Fibroblast of the conjunctiva (primary cell): ENCODE measurements at places on chromosomes 4 and X.

- no peak for DNase-seq
Measured at GRCh38 chrX:57270980-57271379, 15.5 kb upstream of the FAAH2 start.

- DNase-seq = no peak
Measured at GRCh38 chr4:10730019-10730418, 45.5 kb upstream of the CLNK start.

GRCh38 chr4:67883458-67883857 lies 344 bp downstream of the TMPRSS11D start:
- no peak for DNase-seq

- DNase-seq = no peak
Measured at GRCh38 chr4:109820563-109820962, 5.0 kb downstream of the GAR1 start.

DNA sequence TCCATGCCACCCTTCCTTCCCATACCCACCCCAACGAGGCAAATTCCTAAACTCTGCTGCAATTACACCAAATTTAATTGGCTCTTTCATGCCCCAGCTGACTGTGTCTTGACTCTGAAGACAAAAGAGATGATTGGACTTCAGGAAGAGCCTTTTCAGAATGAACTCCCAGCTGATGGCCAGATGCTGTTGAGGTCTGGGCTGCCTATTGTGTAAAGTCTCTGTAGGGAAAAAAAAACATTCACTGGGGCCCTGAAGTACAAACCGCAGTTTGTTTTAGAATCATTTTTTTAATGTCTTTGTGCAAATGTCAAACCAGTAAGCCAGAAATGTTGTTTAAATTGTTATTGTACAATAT lies 174.8 kb downstream of the HHIP start:
- peak; percentile 34 for DNase-seq

- no peak for DNase-seq
Measured at GRCh38 chr4:8010618-8011017, 71.0 kb upstream of the AFAP1 start.

DNA sequence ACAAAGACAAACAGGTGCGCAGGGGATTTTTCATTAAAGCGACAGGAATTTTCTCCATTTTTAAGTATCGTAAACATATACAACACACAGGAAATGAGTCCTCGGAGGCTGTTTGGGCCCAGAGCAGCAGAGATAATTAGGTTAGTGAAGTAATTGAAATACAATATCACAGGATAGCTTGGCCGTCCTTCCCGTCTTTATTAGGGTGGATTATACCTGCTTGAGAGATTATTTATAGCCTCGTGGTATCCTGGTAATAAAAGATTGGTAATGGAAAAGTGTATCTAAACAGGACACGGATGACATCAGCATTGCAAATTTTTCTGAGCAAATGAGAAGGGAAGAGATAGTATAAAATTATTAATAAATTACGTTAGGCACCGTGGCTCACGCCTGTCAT lies 68.2 kb downstream of the CRLF2 start:
- no peak for DNase-seq

DNA sequence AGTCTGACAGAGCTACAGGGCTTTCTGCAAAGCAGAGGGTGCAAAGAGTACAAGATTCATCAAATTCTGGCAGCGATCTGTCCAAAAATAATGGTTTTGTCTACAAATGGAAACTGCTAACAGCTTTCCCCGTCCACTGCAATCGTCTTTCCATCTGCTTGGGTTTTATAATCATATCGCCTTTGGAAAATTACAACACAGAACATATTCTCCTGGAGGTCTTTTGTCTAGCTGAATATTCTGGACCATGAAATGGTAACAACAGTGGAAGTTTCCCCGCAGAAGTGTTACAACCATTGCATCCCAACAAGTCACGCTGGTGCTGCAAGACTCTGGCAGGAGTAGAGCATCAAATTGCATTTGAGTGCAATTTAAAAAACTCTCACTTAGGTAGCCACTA lies 101.2 kb upstream of the BOD1L1 start:
- no peak for DNase-seq

DNA sequence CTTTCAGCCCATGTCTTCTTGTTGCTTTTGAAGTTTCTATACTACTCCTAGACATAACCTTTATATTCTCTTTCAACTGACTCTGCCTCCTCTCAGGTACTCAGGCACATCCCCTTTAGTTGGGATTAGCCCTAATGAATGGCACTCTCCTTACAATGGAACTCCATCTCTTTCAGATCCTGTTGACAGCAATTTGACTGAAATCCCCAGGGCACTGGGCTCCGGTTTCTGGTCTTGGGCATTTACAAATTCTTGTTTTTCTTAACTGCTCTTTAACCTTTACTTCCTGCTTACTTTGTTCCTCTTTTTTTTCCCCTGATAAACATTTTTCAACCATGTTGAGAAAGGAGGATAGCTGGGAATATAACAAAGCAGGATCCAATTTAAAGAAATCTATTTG lies 68.9 kb downstream of the ENOX2 start:
- DNase-seq = no peak

DNA sequence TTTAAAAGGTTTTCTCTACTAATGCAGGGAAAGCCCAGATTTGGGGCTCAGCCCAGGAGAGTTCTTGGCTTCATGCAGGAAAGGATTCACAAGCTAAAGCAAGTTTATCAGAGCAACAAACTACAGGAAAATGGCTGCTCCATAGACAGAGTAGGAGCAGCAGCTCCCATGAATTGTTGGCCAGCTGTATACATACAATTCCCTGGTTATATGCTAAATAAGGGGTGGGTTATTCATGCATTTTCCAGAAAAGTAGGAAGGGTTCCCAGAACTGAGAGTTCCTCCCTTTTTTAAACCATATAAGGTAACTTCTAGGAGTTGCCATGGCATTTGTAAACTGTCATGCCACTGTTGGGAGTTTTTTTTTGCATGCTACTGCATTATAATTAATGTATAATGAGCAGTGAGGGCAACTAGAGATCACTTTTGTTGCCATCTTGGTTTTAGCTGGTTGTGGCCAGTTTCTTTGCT lies 2.6 kb downstream of the C4orf33 start:
- DNase-seq = no peak

DNA sequence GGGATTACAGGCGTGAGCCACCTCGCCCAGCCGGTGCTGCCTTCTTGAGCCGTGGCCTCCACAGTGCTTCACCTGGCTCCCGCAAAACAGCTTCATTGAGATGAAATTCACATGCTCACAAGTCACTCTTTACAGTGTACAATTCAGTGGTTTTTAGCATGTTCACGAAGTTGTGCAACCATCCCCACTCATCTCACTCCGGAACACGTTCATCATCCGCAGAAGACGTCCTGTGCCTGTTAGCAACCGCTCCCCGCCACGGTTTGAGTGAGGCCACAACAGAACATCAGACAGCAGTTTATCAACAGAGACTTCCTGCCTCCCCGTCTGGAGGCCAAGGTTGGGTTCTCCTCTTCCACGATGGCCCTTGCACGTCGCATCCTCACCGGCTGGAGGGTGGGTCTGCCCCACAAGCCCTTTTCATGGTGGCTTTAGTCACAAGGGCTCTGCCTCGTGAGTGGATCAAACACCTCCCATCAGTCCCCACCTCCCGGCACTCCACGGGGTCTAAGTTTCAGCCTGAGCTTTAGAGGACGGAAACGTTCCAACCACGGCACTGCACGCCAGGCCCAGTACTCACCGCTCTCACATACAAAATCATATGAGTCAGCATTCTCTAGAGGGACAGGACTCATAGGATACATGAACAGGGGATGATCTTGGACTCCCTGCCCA lies 29.6 kb upstream of the SPON2 start:
- DNase-seq = no peak

DNA sequence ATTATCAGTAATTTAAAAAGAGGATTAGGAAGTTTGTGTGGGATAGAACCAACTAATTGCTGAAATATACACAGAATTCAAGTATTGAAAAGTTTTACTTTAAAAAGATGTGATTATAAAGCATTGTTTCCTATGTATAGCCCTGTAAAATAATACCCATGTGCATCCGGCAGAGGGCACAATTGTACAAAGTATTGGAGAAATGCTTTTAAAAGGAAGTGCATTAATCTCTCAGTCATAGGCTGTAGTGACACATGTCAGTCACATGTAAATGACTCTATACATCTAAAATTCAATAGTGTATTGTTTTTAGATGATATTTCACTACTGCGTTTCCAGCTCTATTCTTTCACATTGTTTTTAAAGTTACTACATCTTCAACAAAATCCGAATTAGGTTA lies 9.7 kb upstream of the GEMIN8 start:
- peak; percentile 32 for DNase-seq

DNA sequence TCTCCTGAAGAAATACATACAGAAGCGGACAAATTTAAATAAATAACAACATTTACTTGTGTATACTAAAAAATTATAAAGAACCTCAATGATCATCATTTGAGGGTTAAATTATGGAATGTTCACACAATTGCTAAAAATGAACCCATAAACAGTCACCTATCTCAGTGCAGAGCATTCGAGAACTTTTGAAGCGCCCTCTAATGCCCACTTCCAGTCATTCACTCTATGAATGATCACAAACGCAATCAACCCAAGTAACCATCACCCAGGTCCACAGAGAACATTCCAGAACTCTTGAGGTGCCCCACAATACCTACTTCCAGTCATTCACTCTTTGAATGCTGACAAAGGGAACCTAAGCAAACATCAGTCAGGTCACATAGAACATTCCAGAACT lies 103.5 kb upstream of the PLAC1 start:
- DNase-seq = no peak

GRCh38 chrX:121216641-121217374 lies 169.4 kb downstream of the GLUD2 start:
- DNase-seq = no peak

GRCh38 chr4:186886759-186887158 lies 163.1 kb upstream of the FAT1 start:
- no peak for DNase-seq

DNA sequence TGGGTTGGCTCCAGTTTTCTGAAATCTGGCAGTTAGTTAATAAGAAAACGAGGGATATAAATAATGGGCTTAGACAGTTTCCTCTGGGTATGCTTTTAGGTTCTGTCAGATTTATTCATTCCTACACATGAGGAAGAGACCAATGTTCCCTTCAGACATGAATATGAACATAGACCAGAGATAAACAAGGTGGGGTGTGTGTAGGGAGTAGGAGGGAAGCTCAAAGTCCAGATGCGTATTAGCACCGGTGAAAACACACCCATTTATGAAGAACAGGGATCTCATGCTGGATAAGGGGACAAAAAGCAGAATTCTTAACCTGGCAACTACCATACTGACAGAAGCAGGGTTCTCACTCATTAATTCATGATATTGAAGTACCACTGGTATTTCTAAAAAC lies 223.0 kb downstream of the SOWAHB start:
- no peak for DNase-seq

GRCh38 chrX:16544969-16545368 lies 105.0 kb upstream of the S100G start:
- no peak for DNase-seq

DNA sequence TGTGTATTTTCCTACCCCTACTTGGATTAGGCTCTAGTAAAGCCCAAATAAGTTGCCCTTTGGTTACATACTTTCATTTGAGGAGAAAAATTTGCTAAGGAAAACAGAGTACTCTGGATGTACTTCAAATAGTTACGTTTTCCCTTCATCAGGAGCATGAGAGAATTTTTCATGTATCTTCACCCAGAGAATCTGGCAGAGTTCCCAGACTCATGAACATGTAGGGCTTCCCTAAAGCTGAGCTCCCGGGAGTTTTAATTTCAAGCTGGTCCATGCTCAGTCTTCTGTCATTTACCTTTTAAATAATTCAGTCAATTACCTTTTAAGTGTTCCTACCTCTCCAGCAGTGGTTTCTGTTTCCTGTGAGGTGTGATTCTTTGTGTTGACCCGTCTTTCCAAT lies 367.5 kb upstream of the GRID2 start:
- DNase-seq = peak; percentile 24

DNA sequence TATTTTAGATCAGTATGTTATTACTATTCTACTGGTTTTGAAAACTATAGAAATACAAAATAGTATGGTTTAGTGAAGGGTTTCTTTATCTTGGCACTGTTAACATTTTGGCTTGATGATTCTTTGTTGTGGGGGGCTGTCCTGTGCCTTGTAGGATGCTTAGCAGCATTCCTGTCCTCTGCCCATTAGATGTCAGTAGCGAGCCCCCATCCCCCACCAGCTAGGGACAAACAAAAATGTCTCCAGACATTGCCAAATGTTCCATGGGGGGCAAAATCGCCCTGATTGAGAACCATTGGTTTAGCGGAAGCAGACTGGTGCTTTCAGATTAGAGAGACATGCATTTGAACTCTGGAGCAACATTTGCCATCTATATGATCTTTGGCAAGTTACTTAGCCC lies 23.3 kb downstream of the SPARCL1 start:
- DNase-seq = no peak

DNA sequence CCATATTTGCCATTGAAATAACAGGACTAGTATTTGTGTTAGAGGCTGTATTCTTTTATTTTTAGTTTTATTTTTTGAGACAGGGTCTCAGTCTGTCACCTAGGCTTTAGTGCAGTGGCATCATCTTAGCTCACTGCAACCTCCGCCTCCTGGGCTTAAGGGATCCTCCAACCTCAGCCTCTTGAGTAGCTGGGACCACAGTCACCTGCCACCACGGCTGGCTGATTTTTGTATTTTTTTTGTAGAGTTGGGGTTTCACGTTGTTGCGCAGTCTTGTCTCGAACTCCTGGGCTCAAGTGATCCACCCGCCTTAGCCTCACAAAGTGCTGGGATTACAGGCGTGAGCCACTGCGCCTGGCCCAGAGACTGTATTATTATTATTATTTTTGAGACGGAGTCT lies 15.3 kb downstream of the TMEM131L start:
- DNase-seq = no peak

- DNase-seq = peak; percentile 28
Measured at GRCh38 chrX:3451571-3451970, 105.1 kb upstream of the MXRA5 start.

- no peak for DNase-seq
Measured at GRCh38 chrX:41026702-41027078, 58.6 kb upstream of the USP9X start.

- no peak for DNase-seq
Measured at GRCh38 chrX:71917621-71918343, 7.1 kb downstream of the NHSL2 start.

DNA sequence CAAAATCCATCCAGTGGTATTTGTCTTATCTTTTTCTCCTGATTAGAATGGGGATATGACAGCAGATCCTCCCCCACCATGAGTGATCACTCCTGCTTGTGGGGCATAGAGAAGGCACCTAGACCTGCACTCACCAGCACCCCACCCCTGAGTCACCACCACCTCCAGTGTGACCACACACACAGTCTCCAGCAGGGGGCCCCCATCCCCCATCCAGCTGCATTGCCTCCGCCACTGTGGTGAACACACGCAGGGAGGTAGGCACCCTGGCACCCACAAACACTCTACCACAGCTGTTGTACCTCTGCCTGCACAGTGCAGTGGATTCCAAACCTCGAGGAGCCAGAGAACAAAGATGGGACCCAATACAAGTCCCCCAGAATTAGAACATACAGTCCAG lies 9.0 kb upstream of the MAGEA8 start:
- no peak for DNase-seq

GRCh38 chr4:114606245-114606644 lies 7.6 kb downstream of the UGT8 start:
- no peak for DNase-seq
